Fibroblast of skin of back (primary cell): ENCODE measurements at places on chromosomes 16 and 17.
A peak's percentile ranks its signal among the peaks of the same experiment; 100 is the strongest.

- no peak for DNase-seq
Measured at GRCh38 chr17:70426752-70427151, 257.4 kb downstream of the KCNJ2 start.

DNA sequence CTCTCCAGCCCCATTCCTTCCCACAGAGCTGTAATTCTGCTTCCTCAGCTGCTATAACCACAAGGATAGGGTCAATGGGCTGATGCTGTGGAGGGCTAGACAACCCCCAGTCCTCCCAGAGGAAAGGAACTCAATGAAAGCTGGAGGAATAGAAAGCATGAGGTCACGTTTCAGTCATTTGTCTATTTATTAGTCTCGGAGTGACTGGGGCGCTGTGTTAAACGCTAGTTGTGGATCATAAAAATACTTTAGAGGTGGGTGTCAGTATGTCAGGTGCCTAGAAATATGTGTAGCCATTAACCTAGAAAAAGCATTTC is 787 bp upstream of the CCL3L1 start:
- no peak for DNase-seq

DNA sequence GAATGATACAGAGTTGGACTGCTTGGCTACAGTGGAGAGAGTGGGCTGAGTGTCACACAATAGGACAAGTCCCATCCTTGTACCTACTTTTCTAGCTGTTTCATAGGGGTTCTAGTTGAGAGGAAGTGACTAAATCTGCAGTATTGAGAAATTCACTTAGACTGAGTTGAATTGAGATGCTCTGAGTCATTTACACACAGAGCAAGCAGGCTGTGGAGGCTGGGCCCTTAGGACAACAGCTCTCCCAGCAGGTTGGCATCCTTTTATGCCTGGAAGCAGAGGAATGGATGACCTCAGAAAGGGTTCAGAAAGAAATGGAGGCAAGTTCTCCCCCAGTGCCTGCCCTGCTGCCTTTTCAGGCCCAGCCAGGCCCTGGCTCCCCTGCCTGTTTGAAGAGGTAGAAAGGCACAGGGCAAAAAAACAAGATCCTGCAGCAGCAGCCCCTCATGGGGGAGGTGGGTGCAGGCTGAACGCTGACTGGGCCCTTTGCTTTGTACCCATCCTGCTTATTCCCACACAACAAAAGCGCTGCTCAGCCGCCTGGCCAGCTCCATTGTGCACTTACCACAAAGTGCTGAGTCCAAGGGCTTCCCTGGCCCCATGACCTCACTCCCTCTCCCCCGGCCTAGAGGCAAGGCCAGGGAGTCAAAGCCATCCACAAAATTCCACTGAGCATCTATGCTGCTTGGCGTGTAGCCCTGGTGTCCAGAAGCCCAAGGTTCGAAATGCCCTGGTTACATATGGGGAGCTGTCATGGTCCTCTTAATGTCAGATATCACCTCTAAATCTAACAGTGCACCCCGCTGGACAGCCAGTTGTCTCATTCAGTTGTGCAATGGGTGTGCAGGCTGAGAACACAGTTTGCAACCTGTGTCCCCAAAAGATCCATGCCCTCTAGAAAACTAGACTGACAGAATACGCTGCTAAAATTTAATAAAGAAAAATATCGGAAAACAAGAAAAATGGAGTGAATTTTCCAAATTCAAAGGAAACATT is 5.4 kb upstream of the CRYBA1 start:
- peak; percentile 98 for DNase-seq

GRCh38 chr16:70612931-70613330 is 33.4 kb upstream of the IL34 start:
- DNase-seq: no peak

DNA sequence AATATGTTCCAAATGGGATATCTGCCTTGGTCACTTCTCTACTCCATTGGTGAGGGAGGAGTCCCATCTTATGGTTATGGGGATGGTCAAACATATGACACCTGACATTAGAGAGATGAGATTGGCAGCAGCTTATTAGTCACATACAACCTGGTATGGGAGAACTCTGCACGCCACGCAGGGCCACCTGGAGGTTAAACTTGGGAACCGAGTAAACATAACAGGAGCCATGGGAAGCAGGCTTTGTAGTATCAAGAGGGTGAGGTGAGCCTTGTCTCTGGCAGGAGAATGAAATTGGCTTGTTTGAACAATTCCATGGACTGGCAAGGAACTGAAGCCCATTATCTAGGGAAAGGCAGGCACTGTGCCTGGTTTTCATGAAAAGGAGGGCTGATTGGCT is 238.7 kb upstream of the ELAC2 start:
- DNase-seq: no peak

DNA sequence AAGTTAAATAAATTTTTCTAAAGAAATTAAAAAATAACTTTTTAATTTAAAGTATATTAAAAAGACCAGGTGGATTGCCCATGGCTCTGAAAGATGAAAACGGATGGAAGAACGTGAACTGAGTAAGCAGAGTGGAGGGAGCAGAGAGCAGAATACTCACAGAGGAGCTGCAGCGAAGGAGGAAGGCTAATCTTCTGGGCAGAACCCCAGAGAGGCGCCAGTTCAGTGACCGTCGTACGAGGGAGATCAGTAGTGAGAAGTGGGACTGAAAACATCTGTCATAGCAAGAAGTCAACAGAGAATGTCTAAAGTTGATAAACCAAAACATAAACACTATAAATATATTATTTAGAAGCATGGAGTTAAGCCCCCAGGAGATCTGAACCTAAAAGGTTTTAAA is 34.9 kb downstream of the UBE2G1 start:
- DNase-seq: no peak

DNA sequence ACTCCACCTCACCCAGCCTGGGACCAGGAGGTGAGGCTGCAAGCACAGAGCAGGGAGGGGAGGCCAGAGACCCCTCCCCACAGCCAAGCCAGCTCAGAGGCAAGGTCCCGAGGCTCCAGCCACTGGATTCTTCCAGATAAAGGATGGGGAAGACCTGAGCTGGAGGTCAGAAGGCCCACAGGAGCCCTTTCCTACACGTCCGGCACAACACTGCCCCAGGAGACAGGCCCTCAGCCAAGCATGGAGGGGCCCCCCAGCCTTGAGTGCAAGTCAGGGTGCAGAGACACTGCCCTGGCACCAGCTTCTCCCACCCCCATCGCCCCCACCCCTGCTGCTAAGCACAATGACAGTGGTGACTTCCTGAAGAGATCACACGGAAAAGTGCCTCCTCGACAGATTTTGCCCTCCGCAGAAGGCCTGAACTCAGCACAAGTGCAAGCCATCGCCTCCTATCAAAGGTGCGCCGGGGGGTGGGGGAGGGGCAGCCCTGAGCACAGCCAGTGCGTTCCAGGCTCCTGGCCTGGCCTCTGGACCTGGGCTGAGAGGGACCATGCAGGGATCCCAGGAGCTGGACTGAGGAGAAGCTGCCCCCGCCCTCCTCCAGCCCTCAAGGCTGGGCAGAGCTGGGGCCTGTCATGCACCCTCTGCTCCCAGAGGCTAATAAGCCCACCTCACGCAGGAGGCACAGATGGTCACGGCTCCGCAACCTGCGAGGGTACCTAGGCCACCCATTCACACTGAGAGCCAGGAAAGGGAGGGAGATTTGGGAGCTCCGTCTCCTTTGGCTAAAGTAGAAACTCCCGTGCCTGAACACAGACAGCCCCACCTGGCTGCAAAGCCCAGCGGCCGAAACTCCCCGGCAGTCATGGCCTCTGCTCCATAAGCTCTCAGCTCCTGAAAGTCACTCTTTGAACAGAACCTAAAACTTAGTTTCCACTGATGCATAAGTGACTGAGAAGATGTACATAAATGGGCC is 2.7 kb downstream of the MAFG start:
- no peak for DNase-seq

GRCh38 chr17:76515274-76515949 is 14.2 kb upstream of the RHBDF2 start:
- peak; percentile 68 for DNase-seq

DNA sequence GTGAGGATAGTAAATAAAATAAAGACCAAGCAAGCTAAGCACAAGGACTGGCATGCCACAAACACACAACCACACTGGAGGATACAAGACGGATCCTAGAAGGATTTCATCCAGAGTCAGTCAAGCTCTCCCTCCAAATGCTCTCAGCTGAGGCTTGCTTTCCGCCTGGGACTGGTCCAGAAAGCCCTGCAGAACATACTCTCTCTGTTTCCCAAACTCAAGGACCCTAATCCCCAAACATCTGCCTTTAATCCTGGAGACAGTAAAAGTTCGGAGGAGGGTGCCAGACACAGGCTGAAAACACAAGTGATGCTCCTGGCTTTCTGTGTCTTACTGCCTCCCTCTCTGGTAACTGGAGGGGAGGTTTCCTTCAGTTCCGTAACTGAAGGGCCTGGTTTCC is 5.3 kb upstream of the HSD11B2 start:
- DNase-seq: no peak

- peak; percentile 15 for DNase-seq
Measured at GRCh38 chr16:1532081-1532760, 1.2 kb upstream of the TMEM204 start.

- no peak for DNase-seq
Measured at GRCh38 chr16:57151369-57151768, 34.5 kb downstream of the PSME3IP1 start.

DNA sequence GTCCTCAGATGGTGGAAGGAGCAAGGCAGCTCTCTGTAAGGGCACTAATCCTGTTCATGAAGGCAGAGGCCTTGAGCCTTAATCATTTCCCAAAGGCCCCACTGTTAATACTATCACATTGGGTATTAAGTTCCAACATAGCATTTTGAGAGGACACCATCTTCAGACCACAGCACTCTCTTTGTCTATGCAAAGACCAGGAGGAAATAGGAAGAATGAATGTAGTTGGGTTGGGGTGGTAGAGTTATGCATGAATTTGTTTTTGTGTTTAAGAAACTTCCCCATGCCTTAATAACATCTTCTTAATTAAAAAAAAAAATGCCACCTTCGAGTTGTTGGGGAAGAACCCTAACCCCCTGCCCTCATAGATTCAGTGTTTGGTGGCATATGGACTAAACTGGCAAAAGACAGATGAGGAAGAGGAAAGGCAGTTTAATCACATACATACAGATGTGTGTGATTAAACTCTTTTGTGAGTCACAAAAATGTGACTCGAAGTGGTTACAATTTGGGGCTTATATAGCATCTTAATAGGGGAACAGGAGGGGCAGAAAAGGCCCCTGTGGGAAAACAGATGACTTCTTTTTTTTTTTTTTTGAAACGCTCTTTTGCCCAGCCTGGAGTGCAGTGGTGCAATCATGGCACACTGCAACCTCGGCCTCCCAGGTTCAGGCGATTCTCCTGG is 35.0 kb upstream of the SLC5A10 start:
- DNase-seq: peak; percentile 48

- peak; percentile 30 for DNase-seq
Measured at GRCh38 chr17:40963838-40964237, 2.9 kb downstream of the KRT39 start.

DNA sequence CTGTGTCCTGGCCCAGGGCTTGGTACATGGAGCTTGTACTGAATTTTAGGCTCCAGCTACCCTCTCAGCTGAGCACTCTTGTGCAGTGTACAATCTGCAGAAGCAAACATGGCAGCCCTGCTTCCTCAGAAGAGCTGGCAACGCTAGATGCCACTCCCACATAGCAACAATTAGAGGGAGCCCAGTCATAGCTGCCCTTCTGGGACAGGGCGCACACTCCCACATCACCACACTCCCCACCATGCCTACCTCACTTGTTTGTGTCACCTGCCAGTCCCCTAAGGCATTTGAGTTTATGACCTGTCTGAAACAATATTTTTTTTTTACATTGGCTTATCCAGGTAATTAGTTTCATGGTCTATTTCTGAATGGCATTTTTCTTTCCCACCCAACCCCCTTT is 72.3 kb downstream of the C17orf67 start:
- DNase-seq: no peak

GRCh38 chr17:75921596-75921995 is 16.9 kb upstream of the MRPL38 start:
- DNase-seq: no peak

GRCh38 chr17:81564778-81565177 is 12.6 kb upstream of the FAAP100 start:
- DNase-seq: no peak

DNA sequence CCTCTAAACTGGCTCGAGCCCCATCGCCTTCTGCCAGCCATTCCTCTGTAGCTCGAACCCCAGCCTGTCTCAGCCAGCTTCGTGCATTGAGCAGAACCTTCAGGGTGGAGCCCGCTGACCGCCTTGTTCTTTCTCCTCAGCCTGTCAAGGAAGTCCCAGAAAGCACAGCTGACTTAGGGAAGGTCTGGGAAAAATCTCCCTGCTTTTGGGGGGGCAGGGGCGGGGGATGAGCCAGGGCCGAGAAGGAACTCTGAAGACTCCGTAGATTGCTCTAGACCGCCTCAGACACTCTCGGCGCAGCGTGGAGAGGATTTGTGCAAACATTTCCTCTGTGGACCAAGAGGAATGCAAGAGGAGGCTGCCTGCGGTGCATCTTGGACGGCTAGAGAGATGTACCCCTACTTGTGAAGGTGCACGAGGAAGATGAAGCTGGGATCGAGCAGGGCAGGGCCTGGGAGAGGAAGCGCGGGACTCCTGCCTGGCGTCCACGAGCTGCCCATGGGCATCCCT is at the start of gene GLP2R:
TSS of gene GLP2R (plus strand) at position 284 of the 510 bp plus-strand sequence. CDS start at position 424, 140 bp downstream.
- DNase-seq: no peak

- DNase-seq: peak; percentile 9
Measured at GRCh38 chr17:75970011-75970523, 8.9 kb downstream of the ACOX1 start.

DNA sequence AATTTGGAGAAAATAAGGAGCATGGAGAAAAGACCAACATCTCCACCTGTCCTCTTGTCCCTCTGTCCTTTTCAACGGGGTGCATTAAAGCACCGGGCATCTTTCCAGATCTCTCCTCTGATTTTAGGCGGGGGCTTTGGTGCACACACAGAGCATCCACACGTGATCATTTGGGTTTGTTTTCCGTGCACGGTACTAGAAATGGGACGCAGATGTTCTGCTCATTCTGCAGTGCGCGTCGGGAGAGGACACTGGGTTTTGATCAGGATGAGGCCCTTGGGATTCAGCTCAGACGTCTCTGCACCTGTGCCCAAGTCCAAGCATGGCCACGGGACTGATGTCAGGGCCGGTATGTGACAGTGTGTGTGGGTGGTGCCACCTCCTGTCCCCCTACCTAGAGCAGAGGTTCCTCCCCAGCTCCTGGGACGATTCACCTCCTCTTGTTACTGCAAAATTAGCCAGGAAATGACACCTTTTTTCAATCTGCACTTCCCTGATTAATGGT is 31.9 kb downstream of the PDIA2 start:
- no peak for DNase-seq

GRCh38 chr17:69358688-69359596 is 32.0 kb upstream of the ABCA5 start:
- DNase-seq: no peak

- DNase-seq: peak; percentile 50
Measured at GRCh38 chr17:61551255-61551742, 39.7 kb downstream of the NACA2 start.

GRCh38 chr17:40699853-40700252 is 3.7 kb downstream of the KRT24 start:
- no peak for DNase-seq

DNA sequence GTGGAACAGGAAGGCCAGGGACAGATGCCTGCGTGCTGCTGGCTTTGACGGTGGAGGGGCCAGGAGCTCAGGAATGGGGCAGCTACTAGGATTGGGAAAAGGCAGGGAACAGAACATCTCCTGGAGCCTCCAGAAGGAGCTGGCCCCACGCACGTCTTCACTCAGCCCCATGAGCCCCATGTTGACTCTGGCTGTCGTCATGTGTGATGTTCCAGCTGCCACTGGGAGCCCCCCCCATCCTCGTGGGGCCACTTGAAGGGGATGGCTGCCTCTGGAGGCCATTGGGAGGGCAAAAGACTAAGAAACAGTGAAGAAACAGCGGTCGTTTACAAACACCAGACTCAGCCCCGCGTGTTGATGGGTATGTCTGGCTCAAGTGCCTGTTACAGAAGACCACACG is 18.5 kb upstream of the APRT start:
- no peak for DNase-seq

- no peak for DNase-seq
Measured at GRCh38 chr17:80064696-80065095, 28.3 kb downstream of the CCDC40 start.
